PC-3 (cell line): ENCODE measurements at places on chromosomes 11 and 22.
A peak's percentile ranks its signal among the peaks of the same experiment; 100 is the strongest.

DNA sequence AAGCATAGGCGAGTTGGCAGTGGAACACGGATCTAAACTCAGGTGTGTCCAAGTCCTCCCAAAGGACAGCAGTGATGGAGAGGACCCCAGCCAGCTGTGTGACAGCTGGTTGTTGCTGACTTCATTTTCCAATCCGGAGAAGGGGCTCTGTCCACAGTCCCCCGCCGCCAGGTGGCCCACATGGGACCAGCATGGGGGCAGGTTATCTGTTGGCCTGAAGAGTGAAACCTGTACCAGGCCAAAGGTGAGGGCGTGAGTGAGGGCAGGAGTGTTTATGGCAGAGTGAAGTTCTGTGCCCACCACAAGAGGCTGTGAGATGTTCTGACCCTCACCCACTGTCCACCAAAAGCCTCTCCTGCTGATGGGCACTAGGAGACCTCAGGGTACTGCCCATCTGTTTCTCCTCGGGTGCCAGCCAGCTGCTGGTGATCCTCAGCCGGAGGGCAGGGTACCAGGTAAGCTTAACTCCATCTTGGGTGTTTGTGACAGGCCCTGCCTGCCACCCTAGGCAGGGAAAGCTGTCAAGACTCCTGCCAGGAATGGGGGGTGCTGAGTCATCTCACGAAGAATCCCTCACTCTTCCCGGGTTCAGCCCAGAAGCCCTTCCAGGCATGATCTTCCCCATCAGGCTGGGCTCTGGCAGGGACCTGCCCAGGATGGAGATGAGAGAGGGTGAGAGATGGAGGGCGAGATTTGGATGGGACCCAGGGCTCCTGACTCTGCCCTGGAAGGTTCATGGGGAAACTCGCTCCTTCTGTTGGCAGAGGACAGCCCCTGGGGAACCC is 15.5 kb upstream of the TAB1 start:
- DNase-seq, result no peak

DNA sequence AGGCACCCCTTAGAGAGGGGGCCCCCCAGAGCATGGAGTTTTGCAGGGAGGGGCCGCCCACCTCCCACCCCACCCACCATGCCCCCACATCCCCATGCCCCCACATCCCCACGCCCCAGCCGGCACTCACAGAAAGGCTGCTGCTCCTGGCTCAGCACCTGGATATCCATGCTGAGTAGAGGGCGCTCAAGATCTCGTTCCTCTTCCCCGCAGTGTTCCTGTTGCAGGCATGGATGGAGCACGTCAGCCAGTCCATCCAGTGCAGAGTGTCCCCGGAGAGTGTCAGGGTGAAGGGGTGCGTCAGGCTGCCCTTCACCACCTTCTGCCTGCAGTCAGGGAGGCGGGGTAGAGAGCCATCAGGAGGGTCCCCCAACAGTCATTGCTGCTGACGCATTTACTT is 156.2 kb downstream of the CRYBB2 start:
- no peak for DNase-seq

DNA sequence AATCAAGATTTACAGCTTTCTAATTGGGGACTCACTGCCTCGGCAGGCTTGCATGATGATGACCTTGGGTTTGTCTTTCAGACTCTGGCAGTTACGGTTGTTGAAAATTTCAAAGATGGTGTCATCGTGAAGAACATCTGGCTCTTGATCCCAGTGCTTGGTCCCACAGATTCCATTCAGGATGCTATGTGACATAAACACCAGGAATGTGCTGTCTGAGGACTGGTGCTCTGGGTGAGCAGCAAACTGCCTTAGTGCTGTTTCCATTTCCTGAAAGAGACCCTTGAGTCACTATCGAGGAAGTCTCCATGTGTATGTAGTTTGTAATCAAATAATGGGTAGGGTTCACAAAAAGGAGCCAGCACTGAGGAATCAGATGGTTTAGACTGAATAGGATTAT is 7.1 kb downstream of the CASP12 start:
- DNase-seq, result peak; percentile 6

DNA sequence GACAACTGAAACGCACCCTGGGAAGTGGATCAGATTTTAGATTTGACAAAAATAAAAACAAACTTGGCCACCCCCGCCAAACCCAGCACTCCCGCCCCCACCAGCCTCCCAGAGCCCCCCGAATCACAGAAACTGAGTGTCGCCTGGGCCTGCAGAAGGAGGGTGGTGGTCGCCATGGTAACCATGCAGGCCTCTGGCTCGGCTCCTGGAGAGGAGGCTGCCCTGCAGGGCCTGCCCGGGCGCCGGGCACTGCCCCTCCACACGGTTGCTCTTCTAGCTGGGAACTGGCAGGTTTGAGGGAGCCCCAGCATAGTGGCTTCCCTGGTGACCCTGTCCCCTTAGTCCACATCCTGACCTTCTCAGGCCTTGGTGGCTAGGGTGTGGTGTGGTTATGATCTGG is 19.3 kb downstream of the CACNA1I start:
- DNase-seq, result no peak

GRCh38 chr11:130448416-130449309 is at the start of gene ADAMTS15:
Gene ADAMTS15 (plus strand): TSS chr11:130448645. CDS start chr11:130448974, 329 bp downstream.
- DNase-seq, result peak; percentile 97

DNA sequence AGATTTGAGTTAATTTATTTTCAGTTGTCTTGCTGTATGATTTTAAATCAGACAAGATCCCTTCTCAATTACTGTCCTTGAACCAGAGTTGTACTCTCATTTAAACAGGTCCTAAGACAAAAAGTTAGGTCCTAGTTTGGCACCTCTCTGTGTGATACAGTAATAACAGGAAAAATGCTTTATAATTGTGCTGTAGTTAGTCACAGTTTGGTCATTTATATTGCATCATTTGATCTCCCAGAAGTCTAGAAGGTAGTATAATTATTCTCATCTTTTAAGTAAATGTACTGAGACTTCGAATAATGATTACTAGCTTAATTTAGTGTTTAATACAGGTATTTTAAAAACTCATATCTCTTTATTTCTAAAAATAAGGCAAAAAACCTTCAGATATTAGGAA is 18.1 kb upstream of the LUZP2 start:
- no peak for DNase-seq

DNA sequence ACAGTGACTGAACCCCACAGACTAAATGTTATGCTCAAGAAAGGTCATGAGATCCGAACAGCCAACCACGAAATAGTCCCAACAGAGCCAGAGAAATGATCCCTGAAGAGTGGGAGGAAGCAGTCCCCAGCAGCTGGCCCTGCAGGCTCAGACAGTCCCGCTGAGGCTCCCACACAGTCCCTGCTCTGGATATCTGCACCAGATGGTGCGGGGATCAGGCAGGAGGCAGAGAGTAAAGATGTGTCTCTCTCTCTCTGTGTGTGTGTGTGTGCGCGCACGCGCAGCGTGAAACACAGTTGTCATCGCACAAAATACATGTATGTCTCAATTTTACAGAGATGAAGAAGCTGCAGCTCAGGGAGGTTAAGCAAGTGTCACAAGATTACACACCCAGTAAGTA is 27.9 kb downstream of the GUCY1A2 start:
- DNase-seq, result no peak

GRCh38 chr11:94196363-94196762 is 67.7 kb downstream of the PANX1 start:
- DNase-seq, result peak; percentile 49

DNA sequence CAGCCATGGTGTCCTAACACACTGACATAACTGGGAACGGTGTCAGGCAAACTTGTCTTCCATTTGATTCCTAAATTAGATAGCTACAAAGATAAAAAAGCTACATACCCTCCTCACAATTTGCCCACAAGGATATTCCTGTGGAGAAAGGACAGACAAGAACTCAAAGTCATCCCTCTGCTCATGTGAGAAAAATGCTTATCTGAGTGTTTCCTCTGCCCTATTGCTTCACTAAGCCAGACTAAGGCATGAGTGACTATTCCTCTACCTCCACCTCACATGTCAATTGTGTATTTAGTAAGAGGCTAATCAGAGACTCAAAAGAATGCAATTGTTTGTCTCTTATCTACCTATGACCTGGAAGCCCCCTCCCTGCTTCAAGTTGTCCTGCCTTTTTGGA is 247.7 kb downstream of the DDX10 start:
- DNase-seq, result no peak

DNA sequence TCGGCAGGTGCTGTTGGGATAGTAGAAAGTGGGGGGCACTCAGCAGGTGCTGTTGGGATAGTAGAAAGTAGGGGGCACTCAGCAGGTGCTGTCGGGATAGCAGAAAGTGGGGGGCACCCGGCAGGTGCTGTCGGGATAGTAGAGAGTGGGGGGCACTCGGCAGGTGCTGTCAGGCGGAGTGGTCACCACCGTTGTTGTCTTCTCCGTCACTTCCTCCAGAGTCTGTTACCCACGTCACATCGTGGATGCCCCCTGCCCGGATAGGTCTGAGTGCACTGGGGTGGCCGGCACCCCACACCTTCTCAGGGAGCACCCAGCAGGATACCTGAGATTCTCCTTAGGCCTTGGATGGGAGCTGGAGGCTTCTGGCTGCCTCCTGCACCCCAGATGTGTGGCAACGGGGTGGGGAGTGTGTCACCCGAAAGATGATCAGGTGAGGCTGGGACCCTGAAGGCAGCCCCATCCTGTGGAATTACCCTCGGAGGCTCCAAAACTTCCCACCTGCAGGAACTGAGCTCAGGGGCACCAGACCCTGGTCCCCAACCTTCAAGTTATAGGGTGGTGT is 24.1 kb upstream of the KRTAP5-7 start:
- no peak for DNase-seq

DNA sequence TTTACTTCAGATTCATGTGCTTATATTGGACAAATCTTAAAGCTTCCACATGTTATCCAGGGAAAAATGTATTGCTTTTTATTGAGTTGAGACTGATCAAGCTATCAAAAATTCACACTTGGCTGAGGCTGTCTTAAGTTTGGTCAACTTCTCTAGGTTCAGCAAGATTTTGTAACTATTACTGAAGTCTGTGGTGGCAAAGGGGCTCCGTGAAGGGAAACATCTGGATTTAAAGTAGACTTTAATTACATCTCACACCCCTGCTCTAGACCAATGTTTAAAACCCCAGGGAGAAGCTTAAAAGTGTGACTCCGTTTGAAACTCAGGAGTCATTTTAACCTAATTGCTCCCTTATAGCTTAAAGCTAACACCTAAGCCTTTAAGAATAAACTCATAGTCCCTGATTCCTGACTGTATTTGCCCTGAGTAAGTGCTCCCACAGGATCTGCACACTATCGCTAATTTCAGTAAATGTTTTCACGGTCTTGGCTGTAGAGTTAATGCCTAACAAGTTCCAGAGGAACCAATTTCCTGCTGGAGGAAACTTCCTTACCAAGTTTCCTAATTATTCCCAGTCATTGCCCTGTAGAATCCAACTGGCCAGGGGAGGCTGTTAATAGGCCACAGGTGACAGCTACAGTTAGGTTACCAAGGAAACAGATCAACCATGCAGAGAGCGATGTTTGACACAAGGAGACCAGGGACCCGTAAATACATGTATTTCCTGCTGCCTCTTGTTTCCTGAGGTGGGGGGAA is 40.5 kb downstream of the OR10A6 start:
- no peak for DNase-seq

- no peak for DNase-seq
Observed at GRCh38 chr11:34405079-34405858, 33.5 kb upstream of the CAT start.

DNA sequence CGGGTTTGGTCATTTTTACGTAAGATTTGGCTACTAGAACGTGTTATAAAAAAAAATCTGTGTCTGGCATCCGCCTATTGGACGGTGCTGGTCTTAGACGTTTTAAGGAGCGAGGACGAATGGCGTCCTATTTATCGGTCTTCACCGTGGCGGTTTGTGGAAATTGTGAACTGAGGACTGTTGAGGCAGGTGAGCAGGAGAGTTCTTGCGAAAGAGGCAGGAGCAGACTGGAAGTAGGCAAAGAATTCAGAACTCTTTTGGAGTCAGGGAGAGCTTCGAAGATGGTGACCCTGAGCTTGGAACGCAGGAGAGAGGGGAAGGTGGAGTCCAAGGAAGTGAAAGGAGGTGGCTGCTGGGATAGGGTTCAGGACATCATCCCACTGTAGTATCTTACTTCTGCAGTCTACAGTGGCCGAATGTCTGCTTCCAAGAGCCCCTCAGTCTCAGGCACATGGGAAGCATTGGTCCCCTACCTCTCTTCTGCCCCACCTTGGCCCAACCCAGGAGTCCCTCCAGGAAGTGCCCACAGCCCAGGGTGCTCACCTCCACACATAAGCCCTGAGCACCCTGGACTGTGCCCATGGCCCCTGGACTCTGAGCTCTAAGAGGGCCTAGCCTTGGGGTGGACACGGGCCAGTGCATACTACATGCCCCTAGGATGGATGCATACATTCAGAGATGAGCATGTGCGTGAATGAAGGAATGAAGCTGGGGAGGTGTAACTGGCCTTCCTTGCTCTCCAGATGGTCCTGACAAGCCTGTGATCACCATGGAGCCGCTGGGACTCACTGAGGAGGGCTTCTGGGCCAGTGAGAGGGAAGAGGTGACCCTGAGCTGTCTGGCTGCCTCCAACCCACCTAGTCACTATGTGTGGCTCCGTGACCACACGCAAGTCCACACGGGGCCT is 3.7 kb downstream of the VSIG10L2 start:
- DNase-seq, result no peak

- DNase-seq, result no peak
Observed at GRCh38 chr22:32874976-32875375, 73.5 kb downstream of the TIMP3 start.

DNA sequence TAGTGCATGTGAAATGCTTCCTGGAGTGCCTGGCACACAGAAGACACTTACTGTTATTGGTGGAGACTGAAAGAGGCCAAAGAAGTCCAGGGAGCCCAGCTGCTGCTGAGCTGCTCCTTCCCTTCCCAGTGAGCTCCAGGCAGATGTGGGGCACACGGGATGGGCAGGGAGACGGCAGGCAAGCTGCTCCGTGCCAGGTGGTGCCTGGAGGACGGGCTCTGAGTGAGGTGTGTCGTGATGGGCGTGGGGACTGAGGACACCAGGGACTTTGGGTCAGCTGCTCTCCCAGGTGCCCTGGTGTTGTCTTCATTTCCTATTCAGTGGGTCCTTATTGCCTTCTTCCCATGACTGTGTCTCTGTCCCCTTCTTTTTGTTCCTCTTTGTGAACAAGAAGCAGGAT is 19.5 kb downstream of the TAB1 start:
- no peak for DNase-seq

DNA sequence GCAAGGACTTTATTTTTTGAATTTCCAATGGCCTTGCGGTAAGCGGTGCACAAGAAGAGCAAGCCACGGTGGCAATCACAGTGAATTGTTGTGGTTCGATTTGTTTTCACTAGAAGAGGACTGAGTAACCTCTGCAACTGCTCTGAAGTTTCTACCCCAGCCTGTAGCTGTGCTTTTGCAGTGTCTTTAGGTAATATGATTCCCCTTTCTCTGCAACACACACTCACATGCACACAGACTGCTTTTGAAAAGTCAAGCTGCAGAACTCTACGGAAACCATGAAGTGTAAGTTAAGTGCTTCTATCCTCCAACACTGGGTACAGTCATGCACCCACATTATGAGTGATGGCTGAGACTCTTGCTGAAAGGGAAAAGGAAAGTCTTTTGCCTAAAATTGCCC is 38.4 kb downstream of the CD44 start:
- no peak for DNase-seq

DNA sequence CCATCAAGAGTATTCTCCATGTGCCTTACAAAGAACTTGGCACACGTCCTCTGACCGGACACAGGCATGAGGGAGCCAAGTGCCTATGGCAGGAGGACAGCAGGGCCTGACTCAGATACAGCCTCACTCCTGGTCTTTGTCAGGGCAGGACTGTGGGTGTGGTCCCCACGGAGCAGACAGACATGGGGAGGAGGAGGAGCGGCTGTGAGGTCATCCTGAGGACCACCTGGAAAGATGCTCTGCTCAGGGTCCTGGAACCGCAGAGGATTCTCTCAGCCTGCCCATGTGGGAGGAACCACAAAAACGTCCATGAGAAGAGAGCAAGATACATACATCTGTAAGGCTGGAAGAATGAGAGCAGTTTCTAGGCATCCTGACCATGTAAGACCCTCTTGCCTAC is 576.3 kb downstream of the BRD1 start:
- DNase-seq, result no peak
